NCI-H1694 treated with DMSO at 0.1 percent for 48 hours (cell line): ENCODE measurements at places on chromosomes 13 and 19.

- DNase-seq, result no peak
Observed at GRCh38 chr13:43054803-43055802, 31.7 kb downstream of the DNAJC15 start.

DNA sequence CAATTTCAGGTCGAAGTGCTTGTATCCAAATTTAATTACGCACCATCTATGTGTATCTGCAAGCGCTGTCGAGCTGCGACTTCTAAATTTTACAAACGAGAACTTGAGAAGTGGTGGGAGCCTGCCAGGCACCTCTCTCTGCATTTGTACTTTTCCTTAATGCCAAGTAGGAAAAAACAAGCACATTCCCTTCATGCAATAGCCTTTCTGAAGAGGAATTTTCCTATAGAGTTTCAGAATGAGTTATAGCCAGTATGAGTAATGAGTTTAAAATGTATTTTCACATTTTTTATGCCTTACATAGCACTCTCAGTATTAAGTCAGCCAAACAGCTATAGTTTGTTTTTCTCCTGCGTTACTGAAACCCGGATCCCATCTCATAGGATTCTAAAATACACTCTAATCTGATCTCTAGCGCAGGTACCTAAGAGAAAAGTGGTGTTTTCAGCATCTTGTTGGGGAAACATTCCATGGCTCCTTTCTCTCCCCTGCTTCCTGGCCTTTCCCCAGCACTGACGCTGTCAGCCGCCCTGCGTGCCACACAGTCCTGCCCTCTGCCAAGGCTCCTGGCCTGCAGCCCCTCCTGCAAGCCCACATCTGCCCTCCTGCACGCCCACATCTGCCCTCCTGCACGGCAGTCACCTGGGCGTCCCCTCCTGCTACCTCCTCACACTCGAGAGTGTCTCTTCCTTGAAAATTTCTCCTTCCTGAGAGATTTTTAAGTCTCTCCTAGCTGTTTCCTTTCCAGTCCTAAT, 526.9 kb downstream of the MYO16 start:
- no peak for DNase-seq

- DNase-seq, result no peak
Observed at GRCh38 chr19:38323291-38323690, 3.6 kb downstream of the KCNK6 start.

DNA sequence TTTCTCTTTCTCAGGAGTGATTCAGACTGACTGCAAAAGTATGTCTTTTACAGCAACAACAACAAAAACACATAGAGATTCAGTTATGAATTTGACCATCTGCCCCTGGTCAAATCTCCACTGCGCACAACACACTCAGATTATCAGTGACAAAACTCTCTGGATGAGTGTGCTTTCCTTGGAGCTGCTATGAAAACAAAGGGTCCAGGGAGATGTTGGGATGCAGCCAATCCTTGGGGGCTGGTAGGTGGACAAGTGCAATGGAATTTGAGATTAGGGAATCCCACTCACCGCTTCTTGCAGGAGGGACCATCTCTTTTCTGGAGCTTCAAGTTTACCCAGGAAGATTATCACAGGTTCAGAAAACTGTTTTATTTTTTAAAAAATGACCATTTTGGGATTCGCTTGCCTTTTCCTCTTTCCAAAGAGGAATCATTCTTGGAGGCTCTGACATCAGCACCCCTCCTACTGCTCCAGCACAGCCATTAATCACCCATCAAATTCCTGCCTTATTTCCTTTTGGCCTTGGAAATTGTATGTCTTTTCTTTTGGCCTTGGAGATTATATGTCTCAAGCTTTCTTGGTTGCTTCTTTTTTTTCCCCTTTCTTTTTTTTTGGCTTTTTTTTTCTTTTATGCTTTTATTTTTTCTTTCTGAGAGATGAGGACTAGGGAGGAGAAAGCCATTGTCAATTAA, 311.8 kb downstream of the TSHZ3 start:
- no peak for DNase-seq
